CD4-positive, alpha-beta T cell treated with Interleukin-15 for 1 hour (primary cell): ENCODE measurements at places on chromosomes 5 and 9.

DNA sequence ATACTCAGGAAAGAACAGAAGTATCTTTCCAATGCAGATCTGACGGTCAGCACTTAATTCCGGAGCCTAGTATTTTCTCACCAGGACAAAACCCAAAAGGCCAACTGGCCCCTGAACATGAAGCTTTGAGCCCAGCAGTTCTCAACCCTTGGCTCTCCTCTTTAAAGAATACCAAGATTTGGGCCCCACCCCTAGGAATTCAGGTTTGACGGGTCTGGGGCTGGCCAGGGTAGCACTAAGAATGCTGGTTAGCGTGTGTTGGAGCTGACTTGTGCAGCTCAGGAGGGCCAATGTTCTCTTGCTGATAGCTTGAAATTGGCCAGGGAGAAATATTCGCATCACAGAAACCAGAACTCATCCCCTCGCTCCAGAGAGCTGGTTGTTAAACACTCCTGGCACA lies 88.3 kb upstream of the PTCH1 start:
- no peak for DNase-seq

- DNase-seq: no peak
Measured at GRCh38 chr9:94809778-94810177, 83.3 kb downstream of the AOPEP start.

- no peak for DNase-seq
Measured at GRCh38 chr5:71974165-71974564, 133.1 kb upstream of the MAP1B start.

DNA sequence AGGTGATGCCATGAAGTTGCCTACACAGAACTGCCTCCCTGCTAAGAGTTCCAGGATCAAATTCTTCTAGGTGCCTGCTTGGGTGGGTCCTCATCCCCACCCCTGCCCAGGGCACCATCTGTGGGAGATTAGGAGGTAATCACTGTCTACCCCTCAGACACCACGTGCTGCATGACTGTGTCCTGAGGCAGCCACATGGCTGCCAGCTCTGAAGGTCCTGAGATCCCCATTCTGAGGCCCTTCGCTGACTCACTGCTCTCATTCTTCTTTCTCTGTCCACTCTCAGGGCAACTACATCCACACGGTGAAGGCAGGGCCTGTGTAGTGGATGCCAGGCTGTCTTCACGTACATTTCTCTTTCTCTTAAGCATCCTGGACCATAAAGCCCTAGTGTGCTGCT lies 222.9 kb upstream of the ANKRD55 start:
- no peak for DNase-seq

GRCh38 chr5:131265311-131265803 lies 1.5 kb downstream of the CDC42SE2 start:
- no peak for DNase-seq

DNA sequence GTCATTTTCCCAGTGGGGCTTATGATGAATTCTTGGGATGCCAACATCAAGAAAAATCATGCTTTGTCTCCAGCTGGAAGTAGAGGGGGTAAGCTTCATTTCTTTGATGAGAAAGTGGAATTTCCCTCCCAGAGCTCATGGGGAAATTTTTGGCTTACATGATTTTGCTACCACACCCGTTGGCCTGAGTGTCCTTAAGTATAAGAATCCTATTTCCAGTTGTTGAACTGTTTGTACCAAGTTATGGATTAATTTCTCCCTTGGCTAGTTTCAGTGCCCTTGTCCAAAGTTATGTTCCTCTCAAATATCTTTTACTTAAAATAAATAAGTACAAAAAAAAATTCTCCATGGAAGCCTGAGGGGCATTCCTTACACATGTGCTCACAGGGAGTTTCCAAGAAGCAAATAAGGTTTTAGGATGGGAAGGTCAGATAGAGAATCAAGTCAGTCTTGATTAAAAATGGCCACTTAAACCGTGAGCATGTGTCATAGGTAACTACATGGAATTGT lies 82.3 kb downstream of the PTCD2 start:
- DNase-seq: no peak

DNA sequence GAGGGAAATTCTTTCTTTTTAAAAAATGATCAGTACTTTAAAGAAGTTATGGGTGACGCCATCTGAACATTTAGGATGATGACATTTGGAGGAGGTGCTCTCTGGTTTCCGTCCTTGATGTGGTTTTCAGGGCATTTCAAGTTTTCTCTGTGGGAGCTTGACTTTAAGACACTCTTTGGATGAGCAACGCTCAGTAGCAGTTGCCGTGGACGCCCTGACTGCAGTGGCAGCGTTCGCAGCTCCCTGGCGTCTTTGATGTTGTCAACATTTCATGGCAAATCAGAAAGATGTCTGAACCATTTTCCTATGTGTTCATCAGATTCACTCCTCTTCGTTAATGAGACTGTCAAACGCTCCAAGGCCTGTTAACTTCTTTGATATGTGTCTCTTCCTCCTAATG lies 86.1 kb downstream of the ZNF354C start:
- no peak for DNase-seq

GRCh38 chr5:90866333-90866732 lies 307.7 kb downstream of the ADGRV1 start:
- no peak for DNase-seq

DNA sequence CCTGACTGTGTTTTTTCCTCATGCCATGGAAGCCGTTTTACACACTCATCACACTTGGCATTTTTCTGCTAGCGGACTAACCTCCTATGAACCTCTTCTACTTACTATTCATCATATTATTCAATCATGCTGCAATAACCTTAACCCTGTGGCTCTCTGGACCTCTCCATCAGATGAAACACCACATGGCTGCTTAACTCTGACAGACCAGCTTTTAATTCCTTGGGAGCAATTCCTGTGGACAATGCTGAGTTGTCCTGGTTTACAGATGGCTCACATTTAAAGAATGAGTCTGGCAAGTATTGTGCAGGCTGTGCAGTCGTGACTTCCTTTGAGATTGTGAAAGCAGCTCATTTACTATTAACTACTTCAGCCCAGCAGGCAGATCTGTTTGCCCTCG lies 9.0 kb downstream of the OR1J1 start:
- no peak for DNase-seq

- no peak for DNase-seq
Measured at GRCh38 chr5:26660116-26660515, 378.3 kb downstream of the CDH9 start.

DNA sequence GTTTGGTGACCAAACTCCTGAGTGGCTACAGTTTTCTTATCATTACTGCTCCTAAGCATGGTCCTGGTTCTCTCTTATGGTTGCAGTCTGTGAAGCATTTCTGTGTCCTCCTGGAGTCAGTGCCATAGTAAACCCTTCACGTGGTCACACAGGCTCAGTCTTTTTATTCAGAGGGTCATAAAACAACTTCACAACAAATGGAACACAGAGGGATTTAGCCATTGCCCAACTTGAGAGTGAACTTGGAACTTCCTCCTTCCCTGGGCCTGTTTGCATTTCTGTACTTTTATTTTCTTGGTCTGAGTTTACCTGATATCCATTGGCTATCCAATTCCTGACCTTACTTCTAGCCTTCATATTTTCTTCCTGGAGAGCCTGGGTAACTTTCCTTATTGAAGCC lies 144.9 kb downstream of the CCDC192 start:
- no peak for DNase-seq

DNA sequence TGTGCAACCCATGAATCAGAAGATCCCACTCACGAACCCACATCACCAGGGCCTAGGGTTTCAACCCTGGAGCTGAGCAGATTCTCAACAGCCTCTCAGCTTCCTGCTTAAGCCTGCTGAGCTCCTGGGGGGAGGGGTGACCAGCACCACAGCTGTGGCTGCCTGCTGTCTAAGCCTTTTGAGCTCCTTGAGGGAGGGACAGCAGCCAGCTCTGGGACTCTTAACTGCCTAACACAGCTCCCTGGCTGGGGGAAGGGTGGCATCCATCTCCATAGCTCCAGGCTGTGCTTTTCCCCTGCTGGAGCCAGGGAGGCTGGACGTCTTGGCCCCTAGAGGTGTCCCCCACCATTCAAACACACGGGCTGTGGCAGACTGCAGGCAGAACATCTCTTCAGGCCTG lies 250.3 kb downstream of the DMAC1 start:
- no peak for DNase-seq

DNA sequence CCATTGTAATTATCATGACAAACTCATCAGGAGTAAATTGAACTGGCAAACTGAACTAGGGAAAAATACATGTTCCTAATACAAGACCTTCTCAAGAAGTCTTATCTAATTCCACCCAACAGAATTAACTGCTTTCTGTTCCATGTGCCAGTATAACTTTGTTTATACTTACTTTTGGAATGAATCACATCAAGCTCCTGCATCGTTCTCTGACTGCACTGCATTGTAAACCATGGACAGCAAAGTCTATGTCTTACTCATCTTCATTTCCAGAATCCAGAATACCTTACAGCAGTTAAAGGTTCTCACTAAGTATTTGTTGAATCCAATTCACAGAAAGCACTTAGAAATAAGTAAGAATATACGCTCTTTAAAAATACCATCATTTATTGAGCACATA lies 102.8 kb downstream of the PLK2 start:
- DNase-seq: no peak

GRCh38 chr5:33257807-33258429 lies 182.8 kb upstream of the TARS1 start:
- DNase-seq: no peak

- DNase-seq: no peak
Measured at GRCh38 chr5:169258372-169259000, 42.5 kb downstream of the SLIT3 start.

DNA sequence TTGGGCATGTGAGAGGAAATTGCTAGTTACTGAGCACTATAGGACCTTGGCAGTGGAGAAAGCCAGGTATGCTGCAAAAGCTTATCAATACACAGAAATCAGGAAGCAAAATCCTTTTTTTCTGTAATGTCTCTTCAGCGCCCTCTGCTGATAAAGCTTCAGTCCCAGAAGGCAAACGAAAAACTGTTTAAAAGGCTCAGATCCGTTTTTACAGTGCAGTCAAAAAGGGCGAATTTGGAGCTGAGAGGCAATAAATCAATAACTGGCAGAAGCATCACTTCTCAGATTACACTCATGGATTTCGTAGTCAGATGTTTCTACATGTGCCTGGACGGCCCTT lies 1.1 kb upstream of the MAN2A1 start:
- DNase-seq: no peak

- DNase-seq: no peak
Measured at GRCh38 chr5:110045158-110045557, 355.4 kb downstream of the MAN2A1 start.

- DNase-seq: no peak
Measured at GRCh38 chr5:32843531-32843895, 132.4 kb downstream of the NPR3 start.

DNA sequence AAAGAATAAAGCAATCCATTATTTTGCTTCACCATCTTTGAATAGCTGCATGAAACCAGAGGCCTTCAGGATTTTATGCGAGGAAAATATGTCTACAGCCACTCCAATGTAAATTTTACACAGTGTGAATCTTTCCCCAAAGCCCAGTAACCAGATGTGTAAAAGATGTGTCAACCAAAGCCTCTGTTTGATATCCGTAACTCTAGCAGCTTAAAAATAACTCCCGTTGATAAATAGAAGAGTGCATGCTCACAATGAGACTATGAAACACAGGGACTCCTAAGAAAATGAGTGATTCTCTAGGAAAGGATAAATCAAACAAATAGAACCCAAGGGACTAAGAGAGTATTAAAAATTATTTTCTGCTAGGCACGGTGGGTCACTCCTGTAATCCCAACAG lies 60.0 kb upstream of the NPR3 start:
- DNase-seq: no peak

- no peak for DNase-seq
Measured at GRCh38 chr5:153755913-153756500, 265.5 kb downstream of the GRIA1 start.

DNA sequence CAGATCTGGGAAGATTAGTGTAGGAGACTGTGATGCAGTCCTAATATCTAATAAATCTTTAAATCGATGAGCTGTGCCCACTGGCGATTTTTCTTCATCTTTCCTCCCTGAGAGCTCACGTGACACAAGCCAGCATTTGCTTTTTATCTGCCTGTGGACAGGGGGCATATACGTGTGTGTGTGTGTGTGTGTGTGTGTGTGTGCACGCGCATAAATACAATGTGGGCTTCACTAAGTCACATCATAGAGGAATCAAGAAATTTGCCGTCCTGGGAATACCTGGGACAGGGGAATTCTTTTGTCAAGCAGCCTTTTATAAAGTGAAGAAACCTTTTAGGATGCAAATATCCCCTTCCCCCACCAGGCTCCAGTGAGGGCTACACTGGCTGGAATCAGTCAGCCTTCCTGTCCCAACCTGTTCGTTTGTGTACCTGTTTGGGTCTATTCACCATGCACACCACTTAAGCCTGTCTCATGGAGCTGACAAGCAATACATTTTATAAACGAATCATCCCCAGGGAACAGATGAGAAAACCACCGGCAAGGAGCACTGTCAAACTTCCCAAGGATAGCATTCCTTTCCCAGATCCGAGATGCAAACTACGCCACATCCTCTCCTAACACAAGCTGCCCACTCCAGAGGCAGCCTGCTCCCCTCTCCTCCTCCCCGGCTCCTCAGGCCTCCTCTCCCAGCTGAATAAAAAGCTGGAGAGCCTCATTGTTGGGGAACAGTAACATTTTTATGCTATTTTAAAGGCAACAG lies 2.7 kb downstream of the EPB41L4B start:
- DNase-seq: no peak

GRCh38 chr5:52725065-52725746 lies 62.5 kb upstream of the ITGA1 start:
- DNase-seq: peak; percentile 73

DNA sequence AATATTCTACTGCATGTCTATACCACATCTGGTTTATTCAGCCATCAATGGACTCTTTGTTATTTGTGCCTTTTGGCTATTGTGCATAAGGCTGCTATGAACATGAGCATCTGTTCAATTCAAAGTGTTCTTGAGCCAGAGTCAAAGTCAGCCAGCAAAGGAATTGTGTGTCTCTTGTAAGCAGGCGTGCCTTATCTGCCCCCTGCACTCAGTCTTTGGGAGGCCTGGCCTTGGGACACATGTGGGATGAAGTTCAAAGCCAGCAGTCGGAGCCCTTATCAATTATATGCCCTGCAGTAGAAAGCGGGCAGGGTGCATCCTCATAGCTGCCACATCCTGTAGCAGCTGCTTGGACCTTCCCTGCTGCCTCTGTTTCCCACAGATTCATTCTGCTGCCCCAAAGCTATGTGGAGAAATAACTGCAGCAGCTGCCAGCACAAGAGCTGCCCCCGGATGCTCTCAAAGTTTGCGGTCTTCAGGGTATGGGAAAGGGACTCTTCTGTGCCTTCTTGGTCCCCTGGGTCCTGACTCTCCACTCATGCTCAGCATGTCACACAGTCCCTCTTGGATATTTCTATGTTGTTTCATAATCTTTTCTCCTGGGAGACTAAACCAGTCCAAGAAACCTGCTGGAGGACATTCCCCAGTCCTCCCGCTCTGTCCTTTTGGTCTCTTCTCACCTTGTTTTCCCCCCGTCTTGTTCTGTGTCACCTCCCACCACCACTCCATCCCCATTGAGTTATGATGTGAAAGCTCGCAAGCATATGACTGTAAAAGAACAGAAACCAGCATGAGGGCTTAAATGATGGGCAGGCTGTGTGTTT lies 35.9 kb downstream of the STOM start:
- no peak for DNase-seq

DNA sequence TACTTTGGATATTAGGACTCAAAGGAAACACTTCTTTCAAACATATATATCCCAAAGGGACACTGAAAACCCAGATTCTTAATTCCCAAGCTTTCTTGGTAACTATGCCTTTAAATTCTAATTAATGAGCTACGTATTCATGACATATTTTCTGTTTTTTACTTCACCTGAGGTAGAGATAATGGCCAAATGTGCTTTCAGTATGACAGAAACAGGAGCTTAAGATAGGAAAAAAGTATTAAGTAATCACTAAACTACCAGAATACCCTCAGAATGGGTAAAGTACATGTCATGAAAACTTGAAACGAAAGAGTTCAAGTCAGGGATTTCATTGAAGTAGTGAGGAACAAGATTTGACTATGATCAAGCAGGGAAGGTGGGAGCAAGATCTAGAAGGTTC lies 478.5 kb downstream of the AGTPBP1 start:
- DNase-seq: no peak
